ENCODE measurements at places on chromosomes 16 and 17.

DNA sequence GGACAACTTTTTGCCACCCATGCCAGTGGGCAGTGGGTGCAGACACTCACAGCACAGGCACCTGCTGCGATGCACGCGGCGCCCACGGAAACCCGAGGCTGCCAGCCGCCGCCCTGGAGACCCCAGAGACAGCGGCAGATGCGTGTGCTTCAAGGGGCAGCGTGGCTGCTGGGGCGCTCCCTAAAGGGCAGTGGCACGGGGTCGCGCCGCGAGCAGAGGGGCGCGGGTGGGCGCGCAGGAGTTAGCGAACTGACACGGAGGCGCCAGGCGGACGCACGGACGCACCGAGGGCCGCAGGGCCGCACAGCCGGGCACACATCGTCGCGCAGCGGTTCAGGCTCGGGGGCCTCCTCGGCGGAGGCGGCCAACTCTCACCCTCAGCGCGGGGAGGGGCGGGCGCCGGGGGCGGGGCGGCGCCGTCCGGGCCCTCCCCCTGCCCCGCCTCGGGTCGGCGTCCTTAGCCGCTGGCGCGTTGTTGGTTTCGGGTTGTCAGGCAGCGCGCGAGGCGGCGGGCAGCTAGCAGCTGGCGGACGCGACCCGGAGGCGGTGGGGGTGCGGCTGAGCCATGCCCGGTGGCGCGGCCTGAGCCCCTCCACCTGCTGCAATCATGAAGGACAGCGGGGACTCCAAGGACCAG is at the start of gene KIF19:
KIF19 (plus strand) TSS at position 484 of the 637 bp plus-strand sequence; CDS start at position 608, 124 bp downstream.
- DNase-seq = peak; percentile 76

DNA sequence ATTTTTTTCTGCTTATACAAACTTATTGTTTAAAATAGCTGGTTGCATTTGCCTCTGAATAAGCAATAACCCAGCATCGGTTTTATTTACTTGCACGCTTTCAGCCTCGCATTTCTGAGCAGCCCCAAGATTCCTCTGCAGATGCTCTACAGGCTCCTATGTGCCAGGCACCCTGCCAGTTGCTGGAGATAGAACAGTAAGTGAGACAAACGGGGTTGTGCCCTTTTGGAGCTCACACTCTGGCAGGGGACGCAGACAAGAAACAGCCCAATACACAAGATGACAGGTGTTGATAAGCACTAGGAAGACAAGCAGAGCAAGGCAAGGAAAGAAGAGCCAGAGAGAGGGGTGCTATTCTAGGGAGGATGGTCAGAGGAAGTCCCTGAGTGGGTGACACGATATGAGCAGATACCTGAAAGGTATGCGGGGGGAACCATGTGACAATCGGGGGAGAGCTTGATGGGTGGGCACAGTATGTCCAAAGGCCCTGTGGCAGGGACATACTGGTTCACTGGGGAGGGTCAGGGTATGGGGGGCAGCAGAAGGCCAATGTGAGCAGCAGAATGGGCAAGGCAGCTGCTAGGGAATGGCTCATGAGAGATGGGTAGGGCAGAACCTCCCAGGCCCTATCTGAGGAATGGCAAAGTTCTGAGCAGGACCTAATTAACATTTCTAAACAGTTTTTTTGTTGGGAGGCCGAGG is 18.7 kb upstream of the ADORA2B start:
- DNase-seq = peak; percentile 65

- no peak for DNase-seq
Observed at GRCh38 chr17:18224387-18225120, 881 bp upstream of the LLGL1 start.

GRCh38 chr17:27853091-27853490 is 40.1 kb downstream of the LYRM9 start:
- no peak for DNase-seq

GRCh38 chr16:47826070-47826469 is 329.7 kb downstream of the ABCC12 start:
- no peak for DNase-seq

DNA sequence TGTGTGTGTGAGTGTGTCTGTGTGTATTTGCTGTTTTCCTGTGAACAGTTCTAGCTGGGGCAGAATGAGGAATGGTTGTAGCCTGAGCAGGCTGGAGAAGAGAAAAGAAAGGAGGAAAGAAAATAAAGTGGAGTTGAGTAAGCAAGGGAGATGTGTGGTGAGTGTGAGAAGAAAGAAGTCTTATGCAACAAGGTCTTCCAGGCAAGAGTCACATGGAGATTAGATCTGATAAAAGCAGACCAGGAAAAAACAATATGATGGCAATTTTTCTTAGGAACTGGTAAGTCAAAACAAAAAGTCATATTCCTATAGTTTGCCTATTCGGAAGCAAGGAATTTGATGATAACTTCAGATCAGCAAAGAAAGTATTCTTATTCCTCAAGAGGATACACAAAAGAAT is 125.0 kb downstream of the HS3ST3A1 start:
- no peak for DNase-seq

DNA sequence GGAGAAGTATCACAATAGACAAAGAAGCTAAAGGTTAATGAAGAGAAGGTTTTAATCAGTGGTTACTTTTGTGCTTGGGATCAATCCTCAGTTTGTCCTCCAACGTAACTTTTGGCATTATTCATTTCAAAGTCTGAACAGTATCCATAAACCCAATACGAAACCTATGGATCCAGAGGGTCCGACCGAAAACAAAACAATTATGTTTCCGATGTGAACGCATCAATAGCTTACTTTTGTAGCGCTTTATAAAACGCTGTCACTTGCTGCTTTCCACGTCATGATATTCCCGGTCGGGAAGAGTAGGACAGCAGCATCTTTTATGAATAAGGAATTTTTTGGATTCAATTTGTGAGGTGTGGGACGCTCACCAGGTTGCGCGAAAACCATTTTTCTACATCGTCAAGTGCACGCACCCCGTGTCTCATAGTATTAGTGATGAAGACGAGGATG is 383.8 kb downstream of the ZFHX3 start:
- no peak for DNase-seq

GRCh38 chr16:89363621-89364393 is 126.6 kb downstream of the ANKRD11 start:
- DNase-seq = peak; percentile 61

GRCh38 chr16:73545755-73546154 is 497.8 kb upstream of the ZFHX3 start:
- DNase-seq = no peak

DNA sequence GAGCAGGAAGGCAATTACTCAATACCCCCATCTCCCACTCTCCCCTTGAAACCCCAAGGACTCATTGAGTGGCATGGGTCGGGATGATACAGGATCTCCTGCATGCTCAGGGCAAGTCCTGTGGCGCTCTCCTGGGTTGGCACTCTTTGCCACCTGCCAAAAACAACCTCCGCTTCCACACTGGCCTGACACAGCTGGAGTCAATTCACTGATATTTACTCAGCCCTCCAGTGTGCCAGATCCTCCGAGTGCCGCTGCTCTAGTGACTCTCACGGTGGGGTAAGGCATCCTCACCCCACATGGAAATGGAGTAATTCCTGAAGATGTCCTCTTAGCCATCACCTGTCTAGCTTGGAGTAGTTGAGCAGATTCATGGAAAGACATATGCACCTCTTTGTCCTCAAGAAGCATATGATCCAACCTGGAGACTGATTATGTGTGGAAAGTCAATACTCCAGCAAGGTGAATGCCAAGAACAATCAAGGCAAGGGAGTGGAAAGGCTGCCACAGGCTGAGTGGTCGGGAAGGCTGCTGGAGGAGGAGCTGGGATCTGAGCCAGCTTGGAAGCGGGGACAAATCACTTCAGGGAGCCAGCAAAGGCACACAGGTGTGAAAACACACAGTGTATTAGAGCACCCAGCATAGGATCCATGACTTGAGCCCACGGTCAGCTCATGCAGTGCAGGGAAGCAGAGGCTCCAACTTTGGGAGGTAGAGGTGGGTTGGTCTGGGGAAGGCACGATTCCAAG is 12.6 kb upstream of the GOSR2 start:
- no peak for DNase-seq

GRCh38 chr17:81656118-81656743 is at the start of gene PDE6G:
PDE6G (minus strand) TSS chr17:81656542; CDS start chr17:81653305, 3,237 bp downstream.
- peak; percentile 71 for DNase-seq

GRCh38 chr17:36730857-36731490 is 129.6 kb downstream of the MRM1 start:
- peak; percentile 33 for DNase-seq

- DNase-seq = peak; percentile 72
Observed at GRCh38 chr16:55333684-55334083, 9.7 kb downstream of the IRX6 start.

GRCh38 chr17:78241277-78242023 is 10.0 kb downstream of the TMEM235 start:
- peak; percentile 44 for DNase-seq

DNA sequence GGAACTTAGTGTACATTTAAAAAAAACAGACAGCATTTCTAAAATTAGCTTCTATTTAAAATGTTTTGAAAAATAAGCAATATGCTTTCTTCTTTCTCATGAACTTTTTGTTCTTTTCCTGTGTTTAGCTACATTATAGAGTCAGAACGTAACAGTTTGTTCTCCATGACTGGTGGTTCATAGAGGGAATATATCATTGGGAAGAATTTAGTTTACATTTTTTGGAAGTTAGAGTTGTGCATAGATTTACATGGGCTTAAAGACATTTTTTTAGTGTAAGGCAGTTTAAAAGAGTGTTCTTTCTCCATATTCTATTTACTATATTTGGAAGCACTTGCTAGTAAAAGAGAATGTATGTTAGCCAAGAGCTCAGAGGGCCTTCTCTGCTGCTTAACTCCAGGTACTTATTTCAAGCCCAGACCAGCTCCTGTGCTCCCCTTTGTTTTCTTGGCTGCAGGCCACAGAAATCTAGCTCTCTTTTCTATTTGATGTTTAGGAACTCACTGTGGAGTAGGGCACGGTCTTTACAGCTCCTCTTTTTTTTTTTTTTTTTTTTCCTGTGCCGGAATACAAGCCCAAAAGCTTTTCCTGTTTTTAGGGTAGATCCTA is 20.2 kb downstream of the AP2B1 start:
- DNase-seq = no peak

GRCh38 chr16:60225541-60225940 is 1491.4 kb upstream of the GOT2 start:
- no peak for DNase-seq

- no peak for DNase-seq
Observed at GRCh38 chr17:62597920-62598319, 29.6 kb upstream of the MRC2 start.

DNA sequence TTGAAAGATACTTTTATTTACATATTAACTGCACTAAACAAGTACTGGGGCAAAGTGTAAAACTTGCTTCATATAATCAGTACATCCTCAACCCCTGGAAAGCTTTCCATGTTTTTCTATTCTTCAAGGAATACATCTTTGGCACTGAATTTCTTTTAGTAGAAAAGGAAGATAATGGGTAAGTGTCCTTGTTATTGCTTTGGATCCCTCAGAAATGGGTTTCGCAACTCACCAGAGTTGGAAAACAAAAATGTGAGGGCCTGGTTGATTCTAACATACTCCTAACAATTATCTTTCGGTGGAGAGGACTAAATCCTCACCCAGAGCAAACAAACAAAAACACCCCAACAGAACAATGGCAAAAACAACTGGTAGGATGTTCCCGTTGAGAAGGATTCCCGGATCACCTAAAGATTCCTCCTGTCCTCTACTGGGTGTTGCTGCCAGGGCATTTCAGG is 120.4 kb downstream of the PARN start:
- no peak for DNase-seq

- DNase-seq = no peak
Observed at GRCh38 chr16:75257886-75258806, 6.7 kb upstream of the BCAR1 start.

GRCh38 chr17:2690165-2691068 is 21.1 kb downstream of the CLUH start:
- no peak for DNase-seq

All from hematopoietic multipotent progenitor cell treated with erythropoietin and hydrocortisone succinate and interleukin-3 and kit ligand, for 6 days (in vitro differentiated cells).